ENCODE measurements at places on chromosomes 3 and 15.

DNA sequence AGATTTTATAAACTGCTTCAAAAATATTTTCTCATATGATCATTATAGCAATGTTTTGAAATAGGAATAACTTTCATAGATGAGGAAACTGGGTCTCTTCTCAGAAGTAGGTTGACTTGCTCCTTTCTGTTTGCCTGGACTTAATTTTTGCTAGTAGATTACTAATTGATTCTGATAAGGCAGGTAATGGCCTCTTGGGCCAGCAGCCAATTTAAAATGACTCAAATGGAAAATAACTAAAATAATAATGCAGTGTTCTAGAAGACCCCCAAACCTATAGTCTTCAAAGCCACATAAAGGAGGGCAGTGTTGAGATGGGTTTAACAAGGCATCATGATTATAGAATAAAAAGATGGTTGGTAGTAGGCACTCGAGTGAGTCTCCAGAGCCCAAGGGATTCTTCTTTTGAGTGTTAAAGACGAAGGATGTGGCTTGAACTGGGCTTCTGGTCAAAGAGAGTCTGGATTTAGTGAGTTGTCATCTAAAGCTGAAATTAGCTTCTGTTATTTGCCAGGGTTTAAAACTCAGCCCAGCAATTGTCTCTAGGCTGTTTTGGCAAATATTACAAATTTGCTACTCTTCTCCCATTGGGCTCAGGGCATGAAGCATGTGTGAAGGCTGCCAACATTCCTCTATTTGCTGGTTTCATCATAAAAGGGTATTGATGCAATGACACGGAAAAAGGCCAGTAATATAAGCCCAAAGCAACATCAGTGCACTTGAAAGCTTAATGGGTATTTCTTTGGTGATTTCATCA is 297.1 kb upstream of the MEIS2 start:
- DNase-seq = no peak

DNA sequence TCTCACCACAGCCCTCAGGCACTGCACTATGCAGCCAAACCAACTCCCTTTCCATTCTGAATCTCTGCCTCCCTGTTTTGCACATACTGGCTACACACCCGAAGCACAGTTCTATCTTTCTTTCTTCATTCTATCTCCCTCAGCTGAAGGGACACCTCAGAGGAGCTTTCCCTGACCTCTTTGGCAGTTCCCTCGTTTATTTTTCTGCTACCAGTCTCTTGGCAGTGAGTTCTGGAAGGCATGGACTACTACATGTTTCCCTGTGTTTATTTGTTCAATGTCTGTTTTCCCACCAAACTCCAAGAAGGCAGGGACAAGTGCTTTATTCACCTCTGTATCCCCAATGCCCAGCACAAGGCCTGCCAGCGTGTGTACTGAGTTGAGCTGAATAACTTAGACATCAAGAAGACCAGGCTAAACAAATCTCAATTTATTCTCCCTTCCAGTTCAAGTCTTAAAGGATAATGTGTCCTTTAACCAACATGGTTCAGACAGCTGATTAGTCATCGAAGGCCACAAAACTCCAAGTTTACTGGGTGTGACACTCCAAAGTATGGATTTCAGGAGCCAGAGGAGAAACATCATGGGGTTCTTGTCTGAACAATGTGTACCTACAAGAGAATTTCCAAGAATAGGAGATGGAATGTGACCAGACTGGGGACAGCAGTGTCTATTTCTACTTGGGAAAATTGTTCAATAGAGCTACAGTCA is 260.1 kb upstream of the CTNNB1 start:
- DNase-seq = no peak

- DNase-seq = no peak
Observed at GRCh38 chr3:129412542-129413198, 15.8 kb downstream of the EFCAB12 start.

GRCh38 chr3:51386159-51386851 is 1.2 kb downstream of the MANF start:
- DNase-seq = peak; percentile 27

GRCh38 chr3:170804078-170804477 is 65.9 kb downstream of the RPL22L1 start:
- no peak for DNase-seq

DNA sequence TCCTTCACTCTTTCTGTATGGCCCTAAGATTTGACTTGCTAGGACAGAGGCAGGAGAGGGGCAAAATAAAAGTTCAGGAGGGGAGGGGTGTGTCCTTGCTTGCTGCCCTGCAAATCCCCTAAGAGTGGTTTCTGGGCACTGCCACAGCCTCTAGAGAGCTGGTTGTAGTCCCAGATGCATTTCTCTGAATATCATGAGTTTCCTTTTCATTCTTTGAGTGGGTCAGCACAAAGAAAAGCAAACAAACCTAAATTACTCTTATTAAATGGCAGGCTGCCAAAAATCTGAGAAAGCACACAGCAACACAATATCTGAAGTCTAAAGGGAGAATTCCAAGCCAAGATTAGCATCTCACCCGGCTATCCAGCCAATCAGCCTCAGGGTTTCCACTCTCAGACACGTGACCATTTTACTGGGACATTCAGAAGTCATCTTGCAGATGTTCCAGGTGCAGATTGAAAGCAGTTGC is 919.3 kb downstream of the TUSC7 start:
- no peak for DNase-seq

- DNase-seq = no peak
Observed at GRCh38 chr3:119716998-119717397, 14.2 kb downstream of the CFAP91 start.

- DNase-seq = no peak
Observed at GRCh38 chr3:3069723-3070122, 40.5 kb downstream of the IL5RA start.

GRCh38 chr15:72790302-72790910 is 6.8 kb upstream of the ADPGK start:
- no peak for DNase-seq

- no peak for DNase-seq
Observed at GRCh38 chr15:53759411-53759931, at the start of gene WDR72. Gene WDR72, minus strand, starts transcription at chr15:53759663. Its CDS starts 26,514 bp downstream, at chr15:53733149.

DNA sequence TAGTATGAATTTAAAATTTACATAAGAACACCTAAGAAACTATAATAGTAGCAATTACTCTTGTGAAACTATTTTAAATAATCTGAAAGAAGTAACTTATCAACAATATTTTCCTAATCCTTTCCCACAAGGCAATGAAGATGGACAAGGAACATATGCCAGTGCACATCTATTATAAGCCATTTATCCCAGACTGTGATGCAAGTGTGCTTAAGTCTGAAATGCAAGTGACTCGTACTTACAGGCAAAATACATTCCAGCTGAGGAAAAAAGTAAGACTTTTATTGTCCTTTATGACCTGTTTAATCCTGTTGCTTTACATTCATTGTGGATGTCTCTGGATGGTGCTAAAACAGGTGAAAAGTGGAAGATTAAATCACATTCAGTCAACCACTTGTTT is 709.4 kb downstream of the ZNF385D start:
- no peak for DNase-seq

- DNase-seq = no peak
Observed at GRCh38 chr3:10933021-10933420, 59.5 kb upstream of the SLC6A1 start.

- no peak for DNase-seq
Observed at GRCh38 chr3:124601190-124601589, 129.1 kb upstream of the UMPS start.

GRCh38 chr15:66825731-66826130 is 123.7 kb downstream of the SMAD6 start:
- no peak for DNase-seq

- DNase-seq = no peak
Observed at GRCh38 chr3:839981-840380, 252.8 kb upstream of the CNTN6 start.

DNA sequence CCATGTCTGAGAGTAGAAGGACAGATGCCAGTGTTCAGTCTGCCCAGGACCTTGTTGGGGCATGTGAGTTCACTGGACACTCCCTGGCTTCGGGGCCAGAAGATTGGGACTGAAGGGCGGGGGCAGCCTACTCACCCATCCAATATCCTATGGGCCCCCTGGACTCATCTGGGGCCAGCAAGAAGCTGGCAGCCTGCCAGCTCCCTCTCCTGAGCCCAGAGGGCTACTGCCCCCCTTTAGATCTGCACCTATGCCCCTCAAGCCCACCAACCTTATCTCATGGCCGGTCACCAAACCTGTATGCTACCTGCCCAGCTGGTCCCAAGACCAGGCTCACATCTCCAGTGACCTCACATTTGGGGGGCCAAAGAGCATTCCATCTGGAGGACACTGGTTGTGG is 8.1 kb downstream of the PTH1R start:
- DNase-seq = no peak

- DNase-seq = no peak
Observed at GRCh38 chr3:17938313-17938712, 195.9 kb upstream of the TBC1D5 start.

- DNase-seq = no peak
Observed at GRCh38 chr3:8875836-8876235, 87.4 kb downstream of the RAD18 start.

- no peak for DNase-seq
Observed at GRCh38 chr3:151096716-151097115, 11.3 kb downstream of the MED12L start.

- no peak for DNase-seq
Observed at GRCh38 chr3:134651347-134652041, 672 bp upstream of the KY start.

DNA sequence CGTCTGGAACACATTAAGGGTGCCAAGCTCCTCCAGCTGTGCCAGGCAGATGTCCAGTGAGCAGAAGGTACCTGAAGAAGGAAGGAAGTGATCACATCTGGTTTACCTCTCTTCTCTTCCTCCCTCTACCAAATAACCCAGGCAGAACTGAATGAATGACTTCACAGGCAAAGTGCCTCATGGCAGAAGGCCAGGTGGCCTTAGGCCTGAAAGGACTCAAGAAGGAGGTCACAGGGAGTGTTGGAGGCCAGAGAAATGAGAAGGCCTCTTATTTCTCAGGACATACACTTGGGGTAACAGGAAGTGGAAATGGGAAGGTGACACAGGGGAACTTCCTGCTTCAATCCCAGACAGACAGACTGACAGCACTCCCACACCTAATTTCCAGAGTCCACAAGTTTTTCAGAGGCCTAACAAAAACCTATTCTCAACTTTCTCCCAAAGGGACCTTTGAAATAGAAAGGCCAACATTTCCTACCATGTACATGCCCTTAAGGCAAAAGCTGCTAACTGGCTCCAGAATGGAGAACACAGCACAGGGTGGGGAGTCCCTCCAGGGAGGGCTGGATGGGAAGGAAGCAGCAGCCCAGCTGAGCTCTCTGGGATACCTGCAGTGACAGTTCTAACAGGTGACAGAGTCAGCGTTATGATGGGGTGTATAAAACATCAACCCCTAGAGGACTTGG is 17.6 kb upstream of the SIN3A start:
- DNase-seq = no peak

DNA sequence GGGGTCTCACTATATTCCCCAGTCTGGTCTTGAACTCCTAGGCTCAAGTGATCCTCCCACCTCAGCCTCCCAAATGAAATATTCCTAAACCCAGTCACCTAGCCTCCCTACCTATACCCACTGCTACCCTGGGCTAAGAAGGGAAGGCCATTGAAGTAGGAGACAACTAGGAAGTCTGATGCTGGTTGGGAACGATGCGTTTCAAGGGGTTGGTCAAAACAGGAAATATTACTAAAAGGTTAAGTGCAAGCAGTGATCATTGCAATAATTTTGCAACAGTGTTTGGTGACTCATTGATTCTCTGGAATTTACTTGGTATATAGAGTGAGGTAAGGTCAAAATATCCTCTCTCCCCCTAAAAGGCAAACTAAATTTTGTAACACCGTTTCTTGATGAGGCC is 4.6 kb upstream of the UQCRC1 start:
- DNase-seq = peak; percentile 21

DNA sequence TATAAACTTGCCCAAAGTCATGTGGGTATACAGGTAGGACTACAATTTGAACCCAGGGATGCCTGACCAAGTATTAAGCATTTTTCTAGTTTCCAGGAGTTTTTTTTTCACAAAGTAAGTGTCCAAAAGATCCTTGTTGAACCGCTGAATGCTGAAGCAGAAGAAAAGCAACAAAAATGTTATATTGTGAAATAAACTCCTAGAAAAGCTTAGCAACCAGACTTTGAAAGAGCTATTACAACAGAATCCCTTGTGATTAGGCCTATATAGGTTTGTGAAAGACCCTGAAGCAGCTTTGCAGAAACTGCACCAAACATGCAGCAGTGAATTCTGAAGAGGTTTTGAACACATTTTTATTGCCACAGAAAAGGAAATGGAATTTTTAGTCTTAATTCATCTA is 236.8 kb downstream of the TUSC7 start:
- DNase-seq = no peak

- DNase-seq = no peak
Observed at GRCh38 chr3:20190991-20191390, 5.0 kb upstream of the SGO1 start.
